Naive thymus-derived CD4-positive, alpha-beta T cell (primary cell): ENCODE measurements at places on chromosomes 7 and 10. TPM values are rescaled to one million over a fixed set of nuclear protein-coding genes. Genes with fewer than 3 reads are reported as not detected.

ITPRID1 gene
- not detected in 2 replicates for total RNA-seq

BHLHA15 gene
- not detected for total RNA-seq

NRBF2 gene
- 20.1 TPM for total RNA-seq

PNLIPRP3 gene
- not detected for total RNA-seq

DNA sequence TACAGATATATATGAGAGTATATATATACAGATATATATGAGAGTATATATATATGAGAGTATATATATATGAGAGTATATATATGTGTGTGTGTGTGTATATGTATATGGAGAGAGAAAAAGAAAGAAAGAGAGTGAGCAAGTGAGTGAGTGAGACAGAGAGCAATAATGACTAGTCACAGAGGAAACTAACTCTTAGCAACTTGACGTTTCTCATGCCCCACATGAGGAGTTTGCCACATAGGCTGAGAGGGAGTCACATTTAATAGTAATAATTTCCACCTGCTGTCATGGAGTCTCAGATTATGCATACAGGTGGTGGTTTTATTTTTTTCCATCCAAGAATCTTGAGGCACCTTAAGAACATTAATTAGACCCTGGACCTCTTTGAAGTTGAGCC, 199.9 kb downstream of the GATA3 start:
- no peak for DNase-seq

GRCh38 chr7:55053651-55054571, 35.1 kb downstream of the EGFR start:
- DNase-seq: no peak

DNA sequence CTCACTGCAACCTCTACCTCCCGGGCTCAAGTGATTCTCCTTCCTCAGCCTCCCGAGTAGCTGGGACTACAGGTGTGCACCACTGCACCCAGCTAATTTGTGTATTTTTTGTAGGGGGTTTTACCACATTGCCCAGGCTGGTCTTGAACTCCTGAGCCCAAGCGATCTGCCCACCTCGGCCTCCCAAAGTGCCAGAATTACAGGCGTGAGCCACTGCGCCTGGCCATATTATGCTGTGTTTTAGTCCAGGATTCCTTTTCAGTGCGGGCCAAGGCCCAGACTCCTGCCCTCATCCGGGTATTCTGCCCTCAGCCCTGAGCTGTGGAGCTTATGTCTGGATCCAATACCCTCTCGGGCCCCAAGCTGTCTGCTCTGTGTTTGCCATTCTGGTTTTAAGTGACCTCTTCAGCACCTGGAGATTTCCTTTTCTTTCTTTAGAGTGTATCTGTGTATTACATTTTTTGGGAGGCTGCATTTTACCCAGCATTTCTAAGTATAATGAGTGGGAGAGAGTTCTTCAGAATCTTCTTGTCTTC, 114.9 kb downstream of the BUB3 start:
- DNase-seq: no peak

DNA sequence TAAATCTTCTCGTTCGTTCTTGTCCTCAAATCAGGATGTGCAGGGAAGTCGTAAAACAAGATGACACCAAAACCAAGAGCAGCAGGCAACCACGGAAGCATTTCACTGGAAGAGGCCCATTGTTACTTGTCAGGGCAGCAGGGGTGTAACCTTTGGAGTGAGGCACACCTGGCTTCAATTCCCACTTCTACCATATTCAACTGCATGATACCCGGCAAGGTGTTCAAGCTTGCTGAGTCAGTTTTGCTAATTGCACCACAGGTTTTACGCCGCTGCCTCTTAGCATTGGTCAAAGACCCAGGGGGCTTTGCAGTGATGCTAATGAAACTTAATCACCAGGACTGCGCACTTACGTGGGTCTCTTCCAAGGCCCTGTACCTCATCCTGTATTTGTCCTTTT, 50.0 kb upstream of the PTER start:
- DNase-seq: no peak

DNA sequence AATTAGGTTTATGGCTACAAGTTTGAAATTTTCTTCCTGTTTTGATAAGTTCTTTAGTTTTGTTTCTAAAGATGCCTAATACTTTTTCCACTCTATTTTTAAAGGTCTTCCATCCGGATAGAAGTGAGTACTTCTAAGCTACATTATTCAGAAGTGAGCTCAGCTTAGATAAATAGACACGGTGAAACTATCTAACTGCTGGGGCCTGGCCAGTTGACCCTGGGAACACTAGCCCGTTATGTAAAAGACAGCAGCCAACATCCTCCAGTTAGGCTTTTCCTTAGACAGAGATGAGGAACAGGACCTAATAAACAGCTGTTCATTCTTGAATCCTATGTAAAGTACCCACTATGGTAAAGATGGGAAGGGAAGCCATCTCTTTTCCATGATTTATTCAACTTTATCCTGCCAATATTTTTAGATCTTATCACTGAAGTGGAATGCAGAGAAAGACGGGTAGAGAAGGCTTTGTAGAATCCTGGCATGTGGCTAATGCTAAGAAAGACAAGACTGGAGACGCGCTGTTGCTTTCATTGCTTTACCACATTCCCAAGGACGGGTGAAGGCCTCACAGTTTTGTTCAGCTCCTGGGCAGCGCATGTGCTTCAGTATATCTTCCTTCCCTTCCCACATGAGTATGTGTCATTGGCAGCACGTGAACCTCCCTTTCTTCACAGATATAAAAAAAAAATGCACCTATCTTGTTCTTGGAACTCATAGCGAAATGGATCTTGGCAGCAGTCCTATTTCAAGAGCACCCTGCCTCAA, 340.0 kb upstream of the MEOX2 start:
- DNase-seq: no peak

DNA sequence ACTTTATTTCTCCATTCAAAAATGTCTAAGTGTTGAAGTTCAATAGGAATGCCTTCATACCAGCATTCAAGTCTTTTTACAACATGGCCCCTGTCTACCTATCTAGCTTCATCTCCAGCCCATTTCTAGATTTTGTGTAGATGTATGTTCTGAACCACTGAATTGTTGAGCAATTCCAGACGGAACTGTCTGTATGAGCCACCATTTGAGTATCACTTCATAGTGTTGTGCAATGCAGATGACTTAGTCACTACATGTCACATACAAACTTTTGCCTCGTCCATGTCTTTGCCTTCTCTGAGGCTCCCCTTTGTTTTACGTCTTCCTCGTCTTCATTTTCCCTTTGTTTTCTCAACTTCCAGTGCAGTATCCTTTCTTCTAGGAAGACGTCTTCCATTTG, 118.1 kb downstream of the INHBA start:
- DNase-seq: no peak

DNA sequence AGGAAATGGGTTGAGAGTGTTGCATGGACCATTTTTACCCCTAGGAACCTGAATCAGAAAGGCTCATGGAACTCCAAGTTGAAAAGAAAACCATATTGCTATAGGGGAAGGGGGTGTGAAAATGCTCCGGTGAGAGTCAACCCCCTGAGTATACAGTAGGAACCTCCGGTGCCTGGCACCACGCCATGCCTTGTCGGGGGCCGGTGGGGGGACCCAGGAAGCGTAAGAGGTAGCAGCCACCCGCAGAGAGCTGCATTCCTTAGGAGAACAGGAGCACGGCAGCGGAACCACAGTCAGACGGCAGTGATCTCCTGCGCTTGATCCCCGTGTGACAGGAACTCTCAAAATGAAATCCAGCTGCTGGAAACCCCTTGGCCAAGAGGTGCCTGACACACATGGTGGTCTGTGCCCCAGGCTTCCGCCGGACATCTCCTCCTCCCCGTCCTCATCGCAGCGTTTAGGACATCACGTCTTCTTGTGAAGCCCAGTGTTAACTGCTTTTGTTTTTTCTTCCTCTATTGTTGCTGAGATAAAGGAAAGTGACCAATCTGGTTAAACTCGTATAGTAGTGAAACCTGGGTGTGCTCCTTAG, 186.8 kb downstream of the CELF2 start:
- DNase-seq: no peak

- no peak for DNase-seq
These were observed 503.7 kb downstream of the TNS3 start for GRCh38 chr7:47078241-47078640.

DNA sequence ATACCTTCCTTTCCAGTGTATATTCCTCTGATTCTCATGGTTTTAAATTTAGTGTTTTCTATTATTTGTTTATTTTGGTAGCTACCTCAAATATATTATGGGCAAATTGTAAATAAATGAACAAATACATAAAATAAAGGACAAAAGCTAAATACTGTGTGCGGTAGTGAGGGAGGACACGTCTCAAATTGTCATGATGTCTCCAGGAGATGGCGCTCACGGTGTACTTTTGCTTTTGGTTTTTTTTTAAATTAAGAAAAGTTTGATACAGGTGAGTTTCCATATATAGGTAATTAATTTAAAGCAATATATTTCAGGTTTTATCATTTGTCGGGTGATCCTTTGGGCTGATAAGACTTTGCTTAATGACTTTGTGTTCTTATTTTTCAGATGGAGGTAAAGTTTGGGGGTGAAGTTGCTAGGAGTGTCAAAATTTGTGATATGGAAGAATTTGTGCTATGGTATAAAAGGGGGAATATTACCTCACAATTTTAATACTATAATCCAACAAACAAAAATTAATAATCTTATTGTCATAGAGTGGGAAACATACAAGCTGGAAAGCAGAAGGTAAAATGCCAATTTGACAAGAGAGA, 68.4 kb upstream of the TMEM229A start:
- no peak for DNase-seq

- DNase-seq: no peak
These were observed 71.2 kb downstream of the C10orf105 start for GRCh38 chr10:71648254-71648932.

DNA sequence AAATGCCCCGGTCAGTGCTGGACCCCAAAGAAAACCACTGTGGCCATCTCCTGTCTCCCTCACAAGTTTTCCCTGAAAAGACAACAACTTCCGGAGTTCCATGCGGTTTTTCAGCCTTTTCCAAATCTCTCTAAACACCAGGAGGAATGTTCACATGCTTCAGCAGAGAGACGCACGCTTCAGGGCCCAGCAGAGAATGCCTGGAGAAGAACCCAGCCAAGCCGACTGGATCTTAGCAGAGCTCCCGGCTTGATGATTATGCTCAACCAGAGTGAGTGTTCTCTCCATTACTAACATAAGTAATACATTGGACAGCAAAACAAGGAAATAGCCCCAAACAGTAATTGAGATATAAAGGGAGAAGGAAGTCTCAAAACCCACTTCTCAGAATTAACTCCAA, 17.9 kb downstream of the PRKCQ start:
- DNase-seq: no peak
